Astrocyte of the hippocampus (primary cell): ENCODE measurements at places on chromosomes 1 and 21.
A peak's percentile ranks its signal among the peaks of the same experiment; 100 is the strongest.

- DNase-seq = no peak
Observed at GRCh38 chr1:92859400-92860039, 27.7 kb downstream of the RPL5 start.

DNA sequence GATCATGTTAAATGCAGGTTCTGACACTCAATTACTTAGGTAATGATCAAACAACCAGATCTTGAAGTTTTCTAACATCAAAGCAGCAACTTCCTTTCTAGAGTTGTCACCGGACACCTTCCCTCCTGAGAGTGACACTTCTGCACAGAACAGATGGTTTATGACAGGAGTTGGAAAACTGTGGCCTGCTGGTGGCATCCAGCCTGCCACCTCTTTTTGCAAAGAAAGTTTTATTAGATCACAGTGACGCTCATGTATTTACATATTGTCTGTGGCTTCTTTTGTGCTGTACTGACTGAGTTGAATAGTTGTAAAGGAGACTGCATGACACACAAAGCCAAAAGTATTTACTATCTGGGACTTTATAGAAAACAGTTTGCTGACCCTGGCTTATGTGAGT lies 28.3 kb downstream of the DDR2 start:
- DNase-seq = peak; percentile 30

- DNase-seq = peak; percentile 56
Observed at GRCh38 chr1:39576016-39576657, 453 bp downstream of the PABPC4 start.

GRCh38 chr1:147091801-147092200 lies 80.5 kb downstream of the PRKAB2 start:
- no peak for DNase-seq
